ENCODE measurements at places on chromosomes 3 and 15. TPM values are rescaled to one million over a fixed set of nuclear protein-coding genes. Genes with fewer than 3 reads are reported as not detected.

The SLC28A1 gene
- polyA plus RNA-seq, result not detected

The MESP2 gene
- not detected for polyA plus RNA-seq

The ARNT2 gene
- not detected for polyA plus RNA-seq

The CPLX3 gene
- polyA plus RNA-seq, result not detected

The AAGAB gene
- 41.8 TPM for polyA plus RNA-seq

The RPP25 gene
- 2.2 TPM for polyA plus RNA-seq

The C3orf62 gene
- 1.0 TPM for polyA plus RNA-seq

The FAM107A gene
- not detected for polyA plus RNA-seq

The TGM5 gene
- not detected for polyA plus RNA-seq

The TP63 gene
- not detected for polyA plus RNA-seq
